ENCODE measurements at places on chromosomes 13 and 19. TPM values are rescaled to one million over a fixed set of nuclear protein-coding genes. Genes with fewer than 3 reads are reported as not detected.

The ERICH4 gene
- total RNA-seq: not detected

The VSTM2B gene
- total RNA-seq: not detected

The DNAAF3 gene
- 0.45 TPM for total RNA-seq

The WDR88 gene
- total RNA-seq: 0.37 TPM

DNA sequence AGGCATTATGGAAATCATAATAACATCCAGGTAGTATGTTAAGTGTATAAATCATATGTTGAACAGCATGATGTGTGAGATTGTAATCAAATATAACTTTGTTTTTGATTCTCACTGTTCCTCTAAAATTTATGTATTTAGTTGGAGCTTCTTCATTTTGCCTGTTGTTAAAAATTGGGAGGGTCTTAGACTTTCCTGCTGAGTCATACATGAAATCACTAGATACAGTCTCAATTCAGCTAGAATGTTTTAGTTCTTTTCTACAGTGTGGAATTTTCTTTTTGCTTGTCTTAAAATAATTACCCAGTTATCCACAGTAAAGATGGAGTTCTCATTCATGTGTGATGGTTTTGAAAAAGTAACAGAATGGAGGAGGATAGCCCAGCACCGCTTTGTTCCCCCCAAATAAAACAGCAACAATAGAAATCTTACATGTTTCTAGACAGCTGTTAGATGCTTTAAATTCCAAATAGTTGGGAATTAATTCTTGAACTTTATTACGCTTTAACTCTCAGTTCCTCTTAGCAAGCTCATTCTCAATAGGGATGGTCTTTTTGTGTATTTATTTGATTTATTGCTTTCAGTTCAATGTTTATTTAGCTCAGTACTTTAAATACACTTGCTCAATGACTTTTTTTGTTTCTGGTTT is 109.5 kb downstream of the PDS5B start:
- no peak for DNase-seq

DNA sequence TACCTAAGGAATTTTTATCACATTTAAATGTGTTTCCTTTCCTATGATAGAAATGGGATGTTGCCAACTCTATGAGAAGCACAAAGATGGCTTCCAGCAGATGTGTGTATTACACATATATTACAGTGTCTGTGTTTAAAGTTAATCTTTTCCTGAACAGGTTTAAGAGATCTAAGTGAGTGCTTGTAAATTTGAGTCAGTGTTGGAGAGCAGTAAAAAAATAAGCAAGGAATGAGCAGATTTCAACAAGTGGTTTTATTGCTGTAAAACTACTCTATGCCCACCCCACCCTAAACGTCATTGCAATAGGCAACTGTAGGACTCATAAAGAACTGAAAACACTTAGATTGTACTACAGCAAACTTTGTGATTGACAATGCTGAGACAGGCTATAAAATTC is 248.7 kb downstream of the KLF5 start:
- no peak for DNase-seq

DNA sequence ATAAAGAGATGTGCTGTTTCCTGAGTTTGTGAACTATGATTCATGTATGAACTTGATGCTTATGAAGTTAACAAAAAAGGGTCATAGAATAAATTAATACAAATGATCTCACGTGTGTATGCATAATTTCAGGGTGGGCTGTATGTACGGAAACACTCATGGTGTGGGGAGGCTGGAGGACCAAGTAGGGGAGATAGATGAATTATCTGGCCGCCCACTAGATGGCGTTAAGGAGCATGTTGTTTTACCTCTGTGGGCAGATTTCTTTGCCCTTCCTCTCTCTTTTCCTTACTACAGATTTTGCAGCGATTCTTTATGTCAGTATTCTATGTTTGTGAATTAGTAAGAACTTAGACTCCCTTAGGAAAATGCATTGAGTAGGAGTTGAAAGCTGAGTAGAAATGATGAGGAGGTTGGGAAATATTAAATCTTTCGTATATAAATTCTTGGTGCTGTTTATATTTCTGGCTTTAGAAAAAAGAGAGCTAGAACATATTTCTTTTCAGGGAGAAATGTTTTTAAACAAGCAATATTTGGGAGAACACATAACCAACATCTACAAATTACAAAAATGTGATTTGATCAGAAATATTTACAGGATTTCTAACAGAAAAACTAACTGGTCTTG is 47.4 kb upstream of the TMTC4 start:
- peak; percentile 67 for DNase-seq

- no peak for DNase-seq
These were observed 2494.9 kb upstream of the PCDH20 start for GRCh38 chr13:63910511-63910910.
